GF-D8 (cell line): ENCODE measurements at places on chromosomes 6 and 20.

- no peak for DNase-seq
Observed at GRCh38 chr20:5410470-5410869, 93.7 kb upstream of the PROKR2 start.

DNA sequence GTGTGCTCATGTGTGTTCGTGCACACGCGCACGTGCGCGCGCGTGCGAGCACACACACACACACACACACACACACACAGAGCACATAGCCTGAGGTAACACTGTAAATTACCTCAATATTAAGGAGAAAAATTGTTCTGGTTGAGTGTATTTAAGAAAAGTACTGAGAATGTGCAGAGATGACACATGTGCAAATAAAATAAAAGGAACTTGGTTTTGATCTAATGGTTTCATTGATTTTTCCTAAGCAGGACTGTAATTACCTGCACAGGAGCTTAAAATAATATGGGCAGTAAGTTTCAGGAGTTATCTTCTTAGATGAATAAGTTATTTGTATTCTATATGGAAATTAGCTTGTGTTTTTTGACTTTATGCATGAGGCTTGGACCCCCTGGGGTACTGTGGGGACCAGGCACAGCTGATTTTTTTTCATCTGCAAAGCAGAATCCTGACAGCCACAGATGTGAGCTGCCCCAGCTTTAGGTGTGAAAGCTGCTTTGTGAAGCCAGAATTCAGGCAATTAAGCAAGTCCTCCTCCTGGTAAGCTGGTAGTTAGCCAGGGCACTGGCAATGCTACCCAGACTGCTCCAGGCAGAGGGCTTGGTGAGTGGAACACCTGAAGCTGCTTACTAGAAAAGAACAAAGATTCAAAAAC, 1040.6 kb upstream of the CITED2 start:
- DNase-seq = no peak

DNA sequence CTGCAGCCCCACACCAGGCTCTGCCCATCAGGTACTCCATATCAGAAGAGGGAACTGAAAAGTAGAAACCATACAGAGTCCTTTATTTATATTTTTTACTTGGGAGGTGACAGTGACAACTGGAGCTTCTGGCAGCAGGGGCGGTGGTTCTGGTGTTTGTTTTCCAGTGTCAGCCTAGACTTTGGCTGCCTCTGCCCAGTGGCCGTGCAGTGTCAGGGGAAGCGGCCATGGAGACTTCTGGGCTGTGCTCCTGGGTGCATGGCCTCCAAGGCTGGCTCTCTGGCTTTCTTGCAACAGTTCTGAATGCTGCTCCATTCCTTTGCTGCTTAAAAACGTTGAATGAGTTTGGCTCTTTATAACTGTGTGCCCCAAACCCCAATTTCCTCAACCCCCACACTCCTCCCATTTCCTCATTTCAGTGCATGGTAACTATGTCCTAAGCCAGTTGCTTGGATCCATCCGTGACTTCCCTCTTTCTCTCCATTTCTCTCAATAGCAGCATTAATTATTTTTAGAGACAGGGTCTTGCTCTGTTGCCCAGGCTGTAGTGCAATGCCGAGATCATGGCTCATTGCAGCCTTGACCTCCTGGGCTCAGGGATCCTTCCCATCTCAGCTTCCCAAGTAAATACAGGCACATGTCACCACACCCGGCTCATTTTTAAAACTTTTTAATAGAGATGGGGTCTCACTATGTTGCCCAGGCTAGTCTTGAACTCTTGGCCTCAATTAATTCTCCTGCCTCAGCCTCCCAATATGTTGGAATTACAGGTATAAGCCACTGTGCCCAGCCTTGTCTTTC, 141.1 kb upstream of the SGK1 start:
- no peak for DNase-seq

DNA sequence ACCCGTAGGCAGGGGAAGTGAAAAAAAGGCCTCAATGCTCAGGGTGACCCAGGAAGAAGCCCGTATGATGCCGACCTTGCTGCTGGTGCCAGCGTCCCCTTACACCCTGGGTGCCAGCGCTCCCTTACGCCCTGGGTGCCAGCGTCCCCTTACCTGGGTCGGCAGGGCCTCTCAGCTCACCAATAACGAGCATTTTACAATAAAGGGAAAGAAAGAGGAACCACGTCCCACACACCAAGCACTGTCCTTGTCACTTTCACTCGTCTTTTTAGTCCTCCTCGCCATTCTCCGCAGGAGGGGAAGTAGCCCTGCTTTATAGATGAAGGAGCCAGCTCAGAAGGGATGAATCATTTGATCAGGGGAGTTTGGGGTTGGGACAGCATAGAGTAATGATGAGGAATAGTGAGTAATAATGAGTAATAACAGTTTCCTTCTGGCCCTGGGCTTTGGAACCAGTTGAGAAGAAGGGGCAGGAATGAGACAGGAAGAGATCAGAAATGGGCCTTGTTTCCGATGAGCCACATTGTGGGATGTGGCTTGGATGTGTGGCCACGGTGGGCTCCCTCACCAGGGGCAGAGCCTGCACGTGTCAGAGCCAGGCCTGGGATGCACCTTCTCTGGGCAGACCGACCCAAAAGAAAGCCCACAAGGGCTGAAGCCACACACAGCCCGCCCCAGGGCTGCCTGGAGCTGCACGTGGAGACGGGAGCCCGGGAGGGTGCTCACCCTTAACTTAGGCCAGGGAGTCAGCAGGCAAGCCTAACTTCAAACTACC, 75.7 kb downstream of the SYNJ2 start:
- no peak for DNase-seq
